ENCODE measurements at places on chromosomes 13 and 19.

- no peak for DNase-seq
Measured at GRCh38 chr13:77479326-77479725, 56.2 kb upstream of the SCEL start.

DNA sequence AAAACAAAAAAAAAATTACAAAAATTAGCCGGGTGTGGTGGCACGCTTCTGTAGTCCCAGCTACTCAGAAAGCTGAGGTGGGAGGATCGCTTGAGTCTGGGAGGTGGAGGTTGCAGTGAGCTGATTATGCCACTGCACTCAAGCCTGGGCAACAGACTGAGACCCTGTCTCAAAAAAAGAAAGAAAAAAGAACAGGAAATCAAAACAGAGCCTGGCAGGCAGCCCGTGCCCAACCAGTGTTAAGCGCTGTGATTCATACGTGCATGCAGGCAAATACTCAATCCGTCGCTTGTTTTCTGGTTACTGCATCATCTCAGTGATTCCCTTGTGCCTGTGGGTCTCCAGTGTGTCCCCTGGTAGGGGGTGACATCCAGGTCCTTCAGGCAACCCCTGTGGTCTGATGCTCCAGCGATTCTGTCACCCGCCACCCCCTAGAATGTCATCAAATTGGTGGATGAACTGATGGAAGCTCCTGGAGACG, 18.1 kb downstream of the DDX39A start:
- no peak for DNase-seq

DNA sequence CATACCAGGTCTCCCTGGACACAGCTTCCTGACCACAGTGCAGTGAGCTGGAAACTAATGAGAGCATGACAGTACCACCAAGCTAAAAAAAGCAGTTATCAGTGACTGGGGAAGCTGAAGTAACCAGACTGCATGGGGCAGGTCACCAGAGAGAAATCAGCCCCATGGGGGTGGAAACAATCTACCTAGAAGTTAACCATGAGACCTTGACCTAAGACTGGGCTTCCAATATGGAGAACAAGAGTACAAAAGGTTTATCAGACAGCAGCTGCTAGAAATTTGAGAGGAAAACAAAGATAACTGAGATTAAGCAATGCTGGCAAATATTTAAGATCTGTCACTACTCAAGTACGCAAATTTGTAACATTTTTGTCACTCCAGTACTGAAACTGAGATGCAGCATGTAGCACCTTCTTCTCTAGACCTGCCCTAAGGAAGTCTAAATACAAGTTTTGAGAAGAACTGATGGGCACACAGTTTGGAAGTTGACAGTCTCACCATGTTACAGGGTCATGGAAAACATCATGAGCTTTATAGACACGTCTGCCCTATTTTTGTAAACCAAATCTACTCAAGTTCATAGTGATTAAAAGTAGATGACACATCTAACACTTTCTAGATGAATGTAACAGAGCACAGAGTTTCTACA, 2641.8 kb upstream of the PCDH20 start:
- DNase-seq, result no peak

DNA sequence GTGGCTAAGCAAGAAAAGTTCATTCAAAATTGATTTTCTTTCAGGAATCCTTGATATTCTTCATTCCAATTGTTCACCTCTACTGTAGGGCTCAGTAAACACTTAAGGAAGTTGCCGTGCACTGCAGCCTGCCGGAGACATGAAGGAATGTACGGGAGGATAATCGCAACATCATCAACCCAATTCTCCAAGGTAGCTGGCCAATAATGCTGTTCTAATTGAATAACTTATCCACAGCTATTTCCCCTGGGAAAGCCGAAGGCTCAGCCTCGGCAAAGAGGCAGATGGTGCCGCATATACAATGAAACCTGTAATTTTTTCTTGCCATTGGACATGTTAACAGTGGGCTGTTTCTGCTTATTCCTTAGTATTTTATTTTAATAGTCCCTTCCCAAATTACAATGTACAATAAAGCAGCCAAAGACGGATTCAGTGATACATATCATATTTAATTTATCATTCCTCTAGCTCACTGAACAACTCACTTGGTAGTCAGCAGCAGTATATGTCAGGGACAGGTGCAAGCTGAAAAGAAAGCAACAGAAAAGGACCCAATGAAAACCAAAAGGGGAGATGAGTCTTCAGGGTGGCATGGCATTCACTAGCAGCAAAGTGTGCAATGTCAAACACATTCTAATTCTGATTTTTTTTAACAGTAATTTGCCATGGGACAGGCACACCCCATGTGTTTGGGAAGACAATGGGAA, 420.5 kb upstream of the KLF12 start:
- DNase-seq, result no peak

DNA sequence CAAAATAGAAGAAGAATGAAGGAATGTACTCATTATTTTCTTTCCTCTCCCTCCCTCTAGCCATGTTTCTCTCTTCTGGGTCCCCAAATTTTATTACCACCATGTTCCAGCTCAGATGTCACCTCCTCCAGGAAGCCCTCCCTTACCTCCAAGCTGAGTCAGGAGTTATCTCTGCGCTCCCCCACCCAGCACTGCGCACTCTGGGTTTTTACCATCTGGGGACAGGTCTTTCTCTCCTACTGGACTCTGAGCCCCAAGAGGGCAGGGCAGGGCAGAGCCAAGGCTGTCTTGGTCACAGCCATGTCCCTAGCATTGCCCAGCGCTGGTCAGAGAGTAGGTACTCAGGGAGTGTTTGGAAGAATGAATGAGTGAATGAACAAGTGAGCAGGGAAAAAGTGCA, 2.9 kb downstream of the GNG8 start:
- DNase-seq, result no peak

DNA sequence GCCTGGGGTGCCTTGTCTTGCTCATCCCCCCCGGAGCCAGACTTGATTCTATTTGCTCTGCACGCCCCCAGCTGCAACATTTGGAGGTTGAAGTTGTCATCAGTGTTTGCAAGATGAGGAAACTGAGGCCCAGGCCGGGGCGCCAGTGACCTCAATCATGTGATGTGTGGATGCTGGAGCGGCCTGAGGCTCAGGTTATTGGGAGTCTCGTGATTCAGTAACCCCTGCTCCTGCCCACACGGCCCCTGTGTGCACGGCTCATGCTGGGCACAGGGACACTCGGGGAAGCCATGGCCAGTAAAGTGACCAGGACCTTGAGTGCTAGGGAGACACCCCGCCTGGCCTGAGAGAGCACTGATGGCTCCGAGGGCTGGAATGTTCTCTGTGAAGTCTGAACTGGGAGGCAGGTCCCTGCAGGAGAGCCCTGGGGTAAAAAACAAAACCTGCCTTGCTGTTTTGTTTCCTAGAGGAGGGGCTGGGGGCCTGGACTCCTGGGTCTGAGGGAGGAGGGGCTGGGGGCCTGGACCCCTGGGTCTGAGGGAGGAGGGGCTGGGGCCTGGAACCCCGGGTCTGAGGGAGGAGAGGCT, 1.9 kb downstream of the FGF21 start:
- DNase-seq, result no peak

- DNase-seq, result no peak
Measured at GRCh38 chr13:41765813-41766212, 195.1 kb downstream of the VWA8 start.

DNA sequence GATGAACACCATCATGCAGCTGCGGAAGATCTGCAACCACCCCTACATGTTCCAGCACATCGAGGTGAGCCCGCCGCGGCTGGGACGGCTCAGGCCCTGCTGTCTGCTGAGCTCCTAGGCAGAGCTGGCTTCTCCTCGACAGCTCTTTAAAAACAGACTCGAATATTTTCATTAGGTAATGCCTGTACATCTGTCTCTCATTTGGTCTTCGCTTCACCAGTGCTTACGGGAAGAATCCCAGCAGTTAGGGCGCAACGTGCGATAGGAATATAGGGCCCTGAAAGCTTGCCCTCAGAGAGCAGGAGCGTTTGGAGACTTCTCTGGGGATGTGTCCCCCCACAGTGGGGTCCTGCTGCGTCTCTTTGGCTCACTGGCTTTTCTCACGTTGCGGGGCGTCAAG, 63.8 kb upstream of the LDLR start:
- DNase-seq, result no peak

GRCh38 chr13:27264181-27264580, 6.4 kb upstream of the RASL11A start:
- DNase-seq, result no peak

- DNase-seq, result peak; percentile 68
Measured at GRCh38 chr19:46351241-46352041, 4.6 kb downstream of the PPP5C start.

DNA sequence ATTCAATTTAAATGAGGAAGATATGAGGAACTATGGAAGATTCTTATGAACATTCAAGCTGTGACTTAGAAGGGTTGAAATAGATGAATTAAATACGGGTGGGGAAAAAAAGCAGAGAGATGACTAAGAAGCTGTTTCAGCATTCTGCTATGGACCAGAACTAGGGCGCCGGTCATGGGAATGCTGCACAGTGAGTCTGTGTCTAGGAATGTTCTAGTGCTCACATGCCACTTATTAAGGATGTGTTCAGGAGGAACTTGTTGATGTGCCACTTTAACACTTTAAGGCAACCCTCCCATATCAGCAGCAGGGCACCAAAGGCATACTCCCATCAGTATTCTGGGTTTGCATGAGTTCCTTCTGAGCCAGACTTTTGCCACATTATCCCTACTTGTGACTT, 152.1 kb downstream of the POSTN start:
- no peak for DNase-seq

- DNase-seq, result no peak
Measured at GRCh38 chr13:88369866-88370265, 698.7 kb downstream of the SLITRK5 start.

GRCh38 chr13:79997244-79997643, 343.7 kb downstream of the SPRY2 start:
- DNase-seq, result no peak

GRCh38 chr13:44989941-44990340, 603 bp downstream of the GPALPP1 start:
- DNase-seq, result no peak

DNA sequence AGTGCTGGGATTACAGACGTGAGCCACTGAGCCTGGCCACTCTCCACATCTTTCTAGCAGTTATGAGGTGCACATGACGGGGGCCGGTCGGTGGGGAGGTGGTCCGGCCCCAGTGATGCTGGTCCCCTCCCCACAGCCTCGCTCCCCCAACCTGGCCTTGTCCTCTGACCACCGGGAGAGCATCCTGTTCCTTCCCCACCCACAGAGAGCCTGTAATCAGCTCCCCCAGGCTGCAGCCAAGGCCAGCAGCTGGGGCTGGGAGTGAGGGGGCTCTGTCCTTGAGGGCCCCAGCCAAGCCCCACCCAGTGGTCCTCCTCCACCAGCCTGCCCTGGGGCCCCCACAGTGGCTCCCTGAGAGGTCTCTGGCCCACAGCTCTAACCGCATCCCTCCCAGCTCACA, 3.0 kb upstream of the INSL3 start:
- DNase-seq, result no peak

DNA sequence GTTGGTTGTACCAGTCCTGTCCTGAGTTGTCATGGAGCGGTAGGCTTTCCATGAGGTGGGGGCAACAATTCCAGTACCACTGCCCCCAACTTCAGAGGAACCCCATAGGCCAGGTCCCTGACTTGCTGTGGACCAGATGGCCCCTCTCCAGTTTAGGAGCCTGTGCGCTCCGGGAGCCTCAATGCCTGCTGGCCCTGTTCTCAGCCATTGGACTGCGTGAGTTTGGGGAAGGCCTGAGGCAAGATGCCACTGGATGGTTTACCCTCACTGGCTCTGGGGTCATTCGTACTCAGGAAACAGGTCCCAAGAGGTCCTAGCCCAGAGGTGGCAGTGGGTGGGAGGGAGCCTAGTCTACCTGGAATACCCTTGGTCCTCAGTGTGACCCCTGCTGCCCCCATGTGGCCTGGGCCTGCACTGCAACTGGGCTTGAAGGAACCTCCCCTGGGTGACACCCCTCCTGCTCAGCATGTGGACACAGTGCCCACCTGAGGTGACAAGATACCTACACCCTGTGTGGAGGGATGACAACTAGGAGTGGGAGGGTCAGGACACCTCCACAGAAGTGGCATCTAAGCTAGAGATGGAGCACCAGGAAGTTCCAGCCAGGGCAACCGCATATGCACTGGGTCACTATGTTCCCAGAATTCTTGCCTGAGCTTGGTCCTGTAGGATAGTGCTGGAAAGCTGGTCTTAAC, 6.0 kb upstream of the PRR19 start:
- peak; percentile 87 for DNase-seq

DNA sequence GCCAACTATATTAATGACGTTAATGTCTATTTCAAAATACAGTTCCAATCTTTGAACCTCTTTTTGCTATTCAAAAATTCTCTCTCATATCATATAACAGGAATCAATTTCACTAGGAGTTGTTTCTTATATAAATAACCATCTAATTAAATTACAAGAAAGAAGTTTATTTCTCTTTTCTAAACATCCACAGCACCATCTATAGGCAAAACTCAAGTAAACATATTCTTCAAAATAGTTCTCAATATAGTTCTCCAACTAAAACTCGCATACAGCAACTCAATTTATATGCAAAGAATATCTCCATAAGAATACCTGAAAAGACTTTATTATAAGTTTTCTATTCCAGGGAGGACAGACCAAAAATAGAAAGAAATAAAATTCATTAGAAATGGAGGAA, 65.6 kb downstream of the RBM26 start:
- no peak for DNase-seq

GRCh38 chr13:93496985-93497673, 270.5 kb downstream of the GPC6 start:
- no peak for DNase-seq

- DNase-seq, result peak; percentile 79
Measured at GRCh38 chr19:50368649-50369570, 3.5 kb upstream of the NAPSA start.

DNA sequence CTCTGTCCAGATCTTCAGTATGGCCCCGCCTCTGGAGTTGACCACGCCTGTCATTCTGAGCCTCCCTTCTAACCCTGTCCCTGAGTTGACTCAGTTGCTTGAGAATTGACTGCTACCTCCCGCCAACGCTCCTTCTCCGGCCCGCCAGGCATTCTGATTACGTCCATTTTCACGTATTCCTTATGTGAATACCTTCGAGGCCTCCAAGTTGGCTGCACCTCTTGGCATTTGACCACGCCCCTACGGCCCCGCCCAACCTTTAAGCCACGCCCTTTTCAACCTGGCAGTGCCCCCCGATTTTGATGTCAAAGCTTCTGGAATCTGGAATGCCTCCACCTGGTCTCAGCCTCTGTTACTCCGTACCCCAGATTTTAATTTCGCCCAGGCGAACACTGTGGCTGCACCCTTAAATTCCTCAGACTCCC, 1.7 kb upstream of the EML2 start:
- DNase-seq, result peak; percentile 65

Measured in natural killer cell treated with Interleukin-12 subunit alpha and Interleukin-12 subunit beta and Interleukin-15 and Interleukin-18, amount 100 ng/mL, for 72 hours (primary cell).